NCI-H1092 (cell line): ENCODE measurements at places on chromosomes 13 and 19.

DNA sequence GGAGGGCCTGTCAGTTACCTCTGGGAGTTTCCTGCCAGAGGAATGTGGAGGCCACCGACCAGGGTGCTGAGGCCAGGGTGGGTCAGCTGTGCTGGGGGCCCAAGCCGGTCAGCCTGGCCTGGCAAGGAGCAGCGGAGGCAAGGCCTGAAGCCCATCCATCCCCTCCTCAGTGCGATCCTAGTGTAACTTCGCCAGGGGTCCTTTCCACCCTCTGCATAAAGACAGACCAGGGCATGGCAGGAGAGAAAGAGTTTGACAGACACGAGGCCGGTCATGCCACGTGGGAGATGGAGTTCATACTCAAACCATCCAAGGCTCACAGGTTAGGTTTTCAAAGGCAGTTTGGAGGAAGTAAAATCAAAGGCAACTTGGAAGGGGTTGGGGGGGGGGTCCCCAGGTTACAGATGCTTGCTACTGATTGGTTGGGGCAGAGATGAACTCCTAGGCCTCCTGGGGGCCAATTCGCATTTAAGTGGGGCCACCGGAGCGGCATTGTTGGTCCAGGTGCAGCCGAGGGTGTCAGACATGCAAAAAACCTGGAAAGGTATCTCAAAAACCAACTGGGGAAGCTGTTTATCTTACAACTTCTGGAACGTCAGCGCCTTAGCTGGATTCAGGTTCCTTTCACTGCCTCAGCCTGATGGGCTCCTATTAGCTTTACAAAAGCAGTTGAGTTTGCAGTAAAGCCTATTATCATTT lies 36.8 kb upstream of the DPRX start:
- DNase-seq, result no peak

GRCh38 chr13:55087085-55087484 lies 2053.6 kb upstream of the PRR20A start:
- no peak for DNase-seq

DNA sequence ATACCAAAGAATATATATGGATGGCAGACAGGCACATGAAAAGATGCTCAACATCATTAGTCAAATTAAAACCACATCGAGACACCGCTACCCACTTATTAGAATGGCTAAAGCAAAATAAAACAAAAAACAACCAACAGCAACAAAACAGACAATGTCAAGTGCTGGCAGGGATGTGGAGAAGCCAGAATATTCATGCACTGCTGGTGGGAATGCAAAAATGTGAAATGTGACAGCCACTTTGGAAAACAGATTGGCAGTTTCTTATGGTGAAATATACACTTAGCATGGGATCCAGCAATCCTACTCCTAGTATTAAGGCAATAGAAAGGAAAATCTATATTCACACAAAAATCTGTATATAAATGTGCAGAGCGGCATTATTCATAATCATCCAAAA lies 8.6 kb downstream of the ELAVL1 start:
- DNase-seq, result no peak

DNA sequence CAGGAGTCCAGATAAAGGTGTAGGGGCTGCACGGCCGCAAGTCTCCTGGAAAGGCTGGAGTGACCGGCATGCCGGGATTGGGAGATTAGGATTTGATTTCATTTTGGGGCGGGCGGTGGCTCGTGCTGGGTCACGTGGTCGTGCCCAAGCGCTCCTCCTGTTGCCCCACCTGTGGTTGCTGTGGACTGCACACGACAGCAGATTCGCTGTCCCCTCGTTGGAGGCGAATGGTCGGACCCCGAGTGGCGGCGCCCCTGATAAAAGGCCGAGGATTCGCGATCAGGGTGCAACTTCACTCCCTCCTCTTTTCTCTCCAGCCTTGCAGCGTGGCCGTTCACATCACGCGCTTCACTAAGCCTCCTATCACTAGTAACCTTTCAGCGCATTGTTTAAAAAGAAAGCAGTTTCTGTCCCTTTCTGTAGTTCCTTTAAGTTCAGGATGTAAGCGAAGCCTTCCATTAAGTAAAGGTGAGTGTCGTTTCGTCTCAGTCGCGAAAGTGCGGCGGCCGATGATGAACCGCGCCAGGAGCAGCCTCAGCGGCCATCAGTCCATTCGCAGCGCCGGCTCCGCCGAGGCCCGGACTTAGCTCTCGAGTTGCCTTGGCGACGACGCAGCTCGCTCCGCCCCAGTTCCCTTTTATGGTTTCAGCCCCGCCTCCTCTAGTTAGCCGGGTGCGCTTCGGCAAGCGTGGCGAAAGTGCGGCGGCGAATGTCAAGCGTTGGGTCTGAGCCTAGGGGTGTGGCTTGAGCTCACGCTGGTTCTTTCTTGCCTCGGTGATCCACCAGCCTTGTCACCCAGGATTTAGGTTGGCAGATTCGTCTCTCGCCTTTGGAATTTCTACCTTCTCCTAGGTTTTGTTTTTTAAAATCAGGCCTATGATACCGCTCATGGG lies 1.7 kb upstream of the PPP1R37 start:
- peak; percentile 96 for DNase-seq

GRCh38 chr13:30049692-30050091 lies 199.3 kb upstream of the UBL3 start:
- DNase-seq, result no peak

GRCh38 chr19:38713227-38713649 lies 31.0 kb downstream of the CAPN12 start:
- no peak for DNase-seq

DNA sequence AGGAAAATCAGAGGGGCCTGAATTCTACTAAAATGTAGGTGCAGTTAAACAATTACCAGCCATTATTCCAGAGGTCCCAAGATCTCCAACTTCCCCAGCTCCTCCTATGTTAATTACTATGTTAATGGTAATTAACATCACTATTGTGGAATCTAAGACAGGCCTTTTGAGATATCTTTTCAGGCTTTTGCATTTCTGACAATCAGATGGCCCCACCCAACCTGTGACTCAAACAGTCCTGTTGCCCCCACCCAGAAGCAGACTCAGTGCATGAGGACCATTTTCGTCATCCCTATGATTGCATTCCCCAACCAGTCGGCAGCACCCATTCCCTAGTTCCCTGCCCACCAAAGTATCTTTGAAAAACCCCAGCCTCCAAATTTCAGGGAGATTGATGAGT lies 8.5 kb upstream of the ZNF30 start:
- DNase-seq, result no peak

DNA sequence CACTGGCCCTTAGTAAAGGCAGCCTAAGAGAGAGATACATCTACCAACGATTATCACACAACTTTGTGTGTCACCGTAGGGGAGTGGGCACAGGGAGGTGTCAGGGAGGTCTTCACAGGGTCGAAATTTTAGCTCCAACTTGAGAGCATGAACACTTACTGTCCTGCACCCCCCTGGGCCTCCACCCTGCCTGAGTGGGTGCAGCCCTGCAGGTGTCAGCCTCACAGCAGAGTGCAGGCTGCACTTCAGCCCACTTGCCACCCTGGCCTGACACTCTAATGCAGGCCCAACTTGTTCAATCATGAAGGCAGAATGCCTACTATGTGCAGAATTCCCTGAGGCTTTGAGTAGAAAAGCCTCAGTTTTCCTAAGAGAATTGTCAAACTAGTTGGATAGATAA lies 4.0 kb upstream of the SMAD9 start:
- DNase-seq, result no peak

- no peak for DNase-seq
Measured at GRCh38 chr13:114027046-114027715, 53.3 kb upstream of the C13orf46 start.
